ENCODE measurements at places on chromosomes 7 and 10.

- no peak for DNase-seq
Observed at GRCh38 chr7:142917447-142917846, 16.1 kb downstream of the TRPV5 start.

DNA sequence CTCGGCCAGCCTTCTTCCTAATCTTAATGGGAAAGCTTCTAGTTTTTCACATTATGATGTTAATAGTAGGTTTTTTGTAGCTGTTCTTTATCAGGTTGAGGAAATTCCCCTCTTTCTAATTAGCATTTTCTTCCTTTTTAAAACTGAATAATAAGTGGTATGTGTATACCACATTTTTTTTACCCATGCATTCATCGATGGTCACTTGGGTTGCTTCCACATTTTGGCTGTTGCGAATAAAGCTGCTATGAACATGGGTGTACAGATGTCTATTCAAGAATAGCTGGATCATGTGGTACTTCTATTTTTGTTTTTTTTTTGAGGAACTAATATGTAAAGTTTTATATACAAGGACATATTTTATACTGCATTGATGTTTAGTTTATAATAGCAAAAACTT lies 44.3 kb downstream of the NRF1 start:
- DNase-seq = no peak

DNA sequence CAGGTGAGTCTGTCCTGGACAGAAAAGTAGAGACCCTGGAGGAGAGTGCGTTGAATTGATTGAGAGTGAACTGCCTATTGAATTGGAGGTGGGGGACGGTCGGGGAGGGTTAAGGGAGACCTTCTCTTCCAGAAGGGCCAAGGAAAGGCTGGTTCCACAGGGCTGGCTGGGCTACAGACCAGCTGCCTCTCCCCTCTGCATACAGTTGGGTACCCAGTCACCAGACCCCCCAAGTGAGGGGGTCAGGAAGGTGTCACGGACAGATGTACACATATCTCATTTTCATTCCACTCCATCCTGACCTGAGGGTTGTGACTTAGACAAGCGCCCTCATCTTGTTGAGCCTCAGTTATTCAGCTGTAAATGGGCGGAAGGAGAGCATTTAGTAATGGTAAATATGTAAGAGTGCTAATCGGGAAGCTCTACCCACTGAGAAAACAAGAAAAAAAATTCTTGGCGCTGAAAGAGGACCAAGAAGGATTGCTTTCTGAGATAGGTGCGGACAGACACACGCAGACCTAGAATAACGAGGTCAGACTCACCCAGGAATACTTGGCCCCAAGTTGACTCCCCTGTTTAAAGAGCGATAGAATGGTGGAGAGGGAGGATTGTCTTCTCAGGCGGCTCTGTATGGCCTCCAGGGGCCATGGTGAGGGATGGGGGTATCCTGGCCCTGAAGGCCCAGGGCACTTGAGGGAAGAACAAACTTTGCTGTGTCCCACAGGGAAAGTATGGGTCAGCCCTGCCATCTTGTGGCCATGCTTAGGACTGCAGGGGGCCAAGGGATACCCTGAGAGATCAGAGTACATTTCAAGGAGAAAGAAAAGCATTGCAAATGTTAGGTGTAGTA lies 7.2 kb upstream of the MBL2 start:
- DNase-seq = no peak

DNA sequence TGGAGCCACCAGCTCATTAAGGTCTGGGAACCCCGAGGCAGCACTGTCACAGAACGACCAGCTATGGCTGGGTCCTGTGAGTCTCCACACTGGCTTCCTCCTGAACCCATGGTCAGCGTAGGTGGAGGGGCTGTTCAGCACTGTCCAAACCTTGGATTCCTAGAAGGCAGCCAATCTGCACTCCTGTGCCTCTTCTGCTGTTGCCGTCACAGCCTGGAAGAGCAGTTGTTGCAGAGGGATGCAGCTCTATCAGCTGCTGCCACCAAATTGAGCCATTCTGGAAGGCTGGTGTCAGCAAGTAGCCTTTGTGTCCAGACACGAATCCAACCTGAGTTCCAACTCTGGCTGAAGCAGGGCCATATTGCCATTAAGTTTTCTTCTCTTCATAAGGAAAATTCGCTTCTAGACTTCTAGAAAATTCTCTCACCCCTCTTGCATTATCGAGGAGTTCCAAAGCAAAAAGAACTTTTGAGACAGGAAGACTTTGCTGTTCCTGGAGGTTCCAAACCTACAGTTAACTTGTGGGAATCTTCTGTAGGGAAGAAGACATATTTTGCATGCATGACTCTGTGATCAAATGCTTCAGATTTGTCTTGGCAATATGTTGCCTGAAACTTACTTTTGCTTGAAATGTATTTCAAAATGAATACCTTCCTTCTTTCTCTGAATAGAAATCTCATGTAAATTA lies 84.0 kb downstream of the LRGUK start:
- no peak for DNase-seq

DNA sequence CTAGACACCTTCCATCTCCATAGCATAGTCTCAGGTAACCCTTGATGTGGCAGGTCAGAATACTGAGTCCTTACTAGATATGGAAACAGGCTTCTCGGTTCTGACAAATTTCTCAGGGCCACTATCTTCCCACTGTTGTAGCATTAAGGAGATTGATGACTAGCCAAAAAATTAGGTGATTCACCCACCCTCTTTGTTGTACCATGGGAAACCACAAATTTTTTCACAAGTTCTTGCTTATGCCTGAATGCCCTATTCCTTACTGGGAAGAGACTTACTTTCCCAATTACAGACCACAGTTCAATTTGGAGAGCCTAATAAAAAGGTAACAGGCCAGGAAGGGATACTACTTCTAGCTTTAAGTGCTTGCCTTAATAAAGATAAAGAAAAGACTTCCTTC lies 948.8 kb downstream of the GRM8 start:
- no peak for DNase-seq

- DNase-seq = no peak
Observed at GRCh38 chr7:36128448-36129047, 24.5 kb upstream of the EEPD1 start.

DNA sequence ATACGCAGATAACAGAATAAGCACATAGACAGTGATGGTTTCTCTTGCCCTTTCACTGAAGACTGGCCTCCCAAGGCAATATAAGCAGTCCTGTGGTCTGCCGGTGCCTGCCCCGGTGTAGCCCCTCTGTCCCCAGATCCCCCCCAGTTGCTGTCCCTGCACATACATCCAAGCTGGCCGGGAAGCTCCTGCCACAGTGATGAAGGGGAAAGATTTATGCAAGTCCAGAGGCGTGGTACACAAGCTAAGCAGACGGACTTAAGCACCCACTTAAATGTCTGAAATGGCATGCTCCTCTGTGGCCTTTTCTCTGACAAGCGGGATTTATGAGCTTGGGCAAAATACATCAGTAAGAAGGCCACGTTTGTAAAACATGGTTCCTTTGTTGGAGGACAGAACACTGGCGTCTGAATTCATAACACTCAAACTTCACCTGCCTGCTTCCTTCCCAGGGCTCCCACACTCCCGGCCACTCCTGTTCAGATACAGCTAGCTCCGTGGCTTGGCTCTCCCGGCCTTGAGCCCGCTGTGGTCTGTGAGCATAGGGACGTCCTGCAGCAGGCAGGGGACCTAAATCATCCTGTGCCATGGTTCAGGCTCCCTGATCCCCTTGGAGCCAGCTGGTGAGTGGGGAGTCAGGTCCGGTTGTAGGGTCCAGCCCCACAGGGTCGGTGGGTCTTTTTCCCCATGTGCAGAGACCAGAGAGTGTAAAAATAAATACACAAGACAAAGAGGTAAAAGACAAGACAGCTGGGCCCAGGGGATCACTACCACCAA lies 61.7 kb upstream of the PPP2R2D start:
- DNase-seq = no peak

- no peak for DNase-seq
Observed at GRCh38 chr7:30114536-30115238, 20.1 kb upstream of the MTURN start.

DNA sequence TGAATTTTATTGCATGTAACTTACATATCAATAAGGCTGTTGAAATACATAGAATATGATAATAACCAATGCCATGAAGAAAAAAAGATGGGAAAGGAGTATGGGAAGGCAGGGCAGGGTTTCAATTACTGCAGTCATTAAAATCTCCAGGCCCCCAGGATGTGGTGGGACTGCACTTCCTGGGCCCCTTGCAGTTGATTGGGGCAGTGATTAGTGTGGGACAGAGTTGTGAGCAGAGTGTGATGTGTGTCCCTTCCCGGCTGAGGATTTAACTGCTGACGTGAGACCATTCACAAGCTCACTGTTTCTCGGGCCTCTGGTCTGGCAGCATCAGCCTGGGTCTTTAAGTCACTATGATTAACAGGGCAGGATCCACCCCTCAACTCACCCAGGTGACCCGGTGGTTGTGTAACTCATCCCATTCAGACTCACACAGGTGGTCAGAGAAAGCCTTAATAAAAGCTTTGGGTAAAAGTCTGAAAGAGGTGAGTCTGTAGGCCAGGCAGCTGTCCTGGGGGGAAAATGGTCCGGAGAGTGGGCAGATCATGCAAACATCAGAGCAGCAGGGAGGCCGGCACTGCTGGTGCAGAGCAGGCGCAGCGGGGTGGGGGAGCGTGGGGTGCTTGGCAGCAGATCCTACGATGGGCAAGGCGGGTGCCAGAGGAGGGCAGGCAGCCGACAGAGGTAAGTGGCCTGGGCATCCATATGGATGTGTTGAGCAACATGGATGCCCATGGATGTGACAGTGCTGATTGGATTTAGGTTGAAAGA lies 36.3 kb upstream of the WDFY4 start:
- no peak for DNase-seq

DNA sequence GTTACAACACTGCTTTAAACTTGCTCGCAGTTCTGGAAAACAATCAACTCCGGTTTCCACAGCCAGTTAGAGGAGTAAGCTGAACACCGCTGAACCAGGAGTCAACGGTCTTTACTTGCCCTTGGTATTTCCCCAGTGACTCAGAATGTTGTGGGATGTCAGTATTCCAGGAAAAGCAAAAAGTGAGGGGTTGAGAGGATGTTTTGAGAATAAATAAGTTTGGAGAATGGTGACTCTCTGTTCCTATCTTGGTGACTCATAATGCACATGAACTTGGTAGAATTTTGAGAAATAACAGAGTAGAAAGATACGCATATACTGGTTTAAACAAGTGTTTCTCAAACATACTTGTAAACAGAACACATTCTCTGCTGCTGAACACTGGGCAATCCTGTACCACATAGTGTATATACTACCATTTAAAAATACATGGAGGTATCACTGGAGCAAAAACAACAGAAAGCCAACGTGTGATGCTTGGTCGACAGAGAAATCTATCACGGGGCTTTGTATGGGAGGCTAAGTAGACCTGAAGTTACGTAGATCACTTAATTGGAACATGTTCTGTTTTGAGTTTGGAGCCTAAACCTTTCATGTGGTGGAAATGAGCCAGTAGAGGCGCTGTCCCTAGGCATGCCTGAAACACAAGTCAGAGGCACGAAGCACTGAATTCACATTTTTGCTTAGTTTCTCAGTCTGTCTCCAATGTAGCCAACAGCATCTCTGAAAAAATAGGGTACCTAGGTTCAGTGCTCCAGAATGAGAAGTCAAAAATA lies 534.3 kb downstream of the PARD3 start:
- DNase-seq = no peak

DNA sequence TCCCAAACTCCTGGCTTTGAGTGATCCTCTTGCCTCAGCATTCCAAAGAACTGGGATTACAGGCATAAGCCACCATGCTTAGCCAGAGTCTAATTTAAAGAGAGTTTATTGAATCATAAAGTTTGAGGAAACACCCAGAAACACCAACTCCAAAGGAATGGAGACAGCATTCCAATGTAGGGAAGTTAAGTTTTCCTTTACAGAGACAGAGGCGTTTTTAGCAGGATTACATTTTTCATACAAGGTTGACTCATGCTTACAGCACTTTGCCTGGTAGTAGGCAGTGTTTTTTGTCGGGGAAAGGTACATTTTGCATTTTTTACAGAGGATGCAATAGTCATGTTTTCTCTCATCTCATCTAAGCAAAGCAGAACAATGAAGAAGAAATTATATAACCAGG lies 18.9 kb upstream of the OPN4 start:
- no peak for DNase-seq

DNA sequence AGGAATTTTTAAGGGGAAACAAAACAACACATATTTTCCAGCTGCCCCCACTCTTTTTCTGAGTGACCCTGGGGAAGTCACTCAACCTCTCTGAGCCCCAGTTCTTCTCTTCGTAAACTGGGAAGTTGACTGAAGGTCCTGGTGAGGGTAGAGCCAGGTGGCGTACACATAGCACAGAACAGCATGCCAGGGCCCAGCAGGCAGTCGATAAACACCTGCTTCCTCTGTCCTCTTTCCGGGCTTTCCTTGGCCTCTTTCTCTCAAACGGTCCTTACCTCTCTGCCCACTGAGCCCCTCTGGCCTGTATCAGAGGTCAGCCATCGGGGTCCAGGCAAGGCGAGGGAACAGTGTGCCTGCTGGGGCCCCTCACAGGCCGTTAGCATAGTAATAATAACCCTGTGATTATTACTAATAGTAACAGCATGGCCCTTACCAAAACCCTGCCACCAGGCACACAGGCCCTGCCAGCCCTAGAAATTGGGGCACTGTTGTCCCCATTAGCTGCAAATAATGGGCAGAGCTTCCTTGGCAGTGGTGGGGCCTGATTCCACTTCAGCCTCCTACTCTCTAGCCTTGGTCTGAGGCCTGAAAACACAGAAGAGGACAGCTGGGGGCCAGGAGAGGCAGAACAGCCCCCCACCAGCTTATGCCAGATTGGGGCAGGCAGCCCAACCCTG lies 37.3 kb upstream of the SLC29A3 start:
- DNase-seq = no peak

DNA sequence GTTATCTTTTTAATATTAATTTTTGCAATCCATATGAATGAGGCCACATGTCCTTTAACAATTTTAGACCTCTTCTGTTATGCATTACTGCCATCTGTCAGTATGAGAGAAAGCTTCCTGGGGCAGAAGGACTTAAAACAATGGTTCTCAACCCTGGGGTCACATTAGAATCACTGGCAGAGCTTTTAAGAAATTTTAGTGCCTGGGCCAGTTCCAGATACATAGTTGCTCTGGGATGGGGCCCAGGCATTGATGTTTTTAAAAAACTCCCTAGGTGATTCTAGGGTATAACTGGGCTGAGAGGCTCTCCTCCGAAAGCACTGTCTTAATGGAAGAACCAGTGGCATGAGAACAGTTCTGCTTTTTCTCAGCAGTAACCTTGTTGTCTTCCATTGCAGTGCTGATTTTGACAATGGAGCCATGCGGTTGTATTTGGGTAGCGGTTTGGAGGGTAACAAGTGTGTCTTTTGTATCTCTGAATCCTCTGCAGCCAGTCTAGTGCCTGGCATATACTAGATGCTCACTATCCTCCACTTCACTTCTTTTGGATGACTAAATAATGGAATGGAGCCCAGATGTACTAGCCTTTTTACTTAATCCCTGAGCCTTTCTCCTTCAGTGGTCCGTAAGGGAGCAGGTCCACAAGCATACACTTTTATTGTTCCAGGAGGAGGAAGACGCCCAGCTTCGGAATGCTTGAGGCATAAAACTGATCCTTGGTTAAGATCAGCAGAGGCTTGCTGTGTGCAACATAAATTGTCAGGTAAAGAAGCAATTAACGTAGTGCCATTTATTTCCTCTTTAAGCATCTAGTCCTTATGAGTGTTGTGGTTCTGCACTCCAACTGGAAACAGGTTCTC lies 227.1 kb downstream of the AUTS2 start:
- DNase-seq = no peak

GRCh38 chr10:129057856-129058663 lies 409.0 kb upstream of the MGMT start:
- peak; percentile 32 for DNase-seq
